ENCODE measurements at places on chromosomes 11 and 22.

- DNase-seq: peak; percentile 34
Measured at GRCh38 chr11:280706-281485, 2.7 kb downstream of the NLRP6 start.

DNA sequence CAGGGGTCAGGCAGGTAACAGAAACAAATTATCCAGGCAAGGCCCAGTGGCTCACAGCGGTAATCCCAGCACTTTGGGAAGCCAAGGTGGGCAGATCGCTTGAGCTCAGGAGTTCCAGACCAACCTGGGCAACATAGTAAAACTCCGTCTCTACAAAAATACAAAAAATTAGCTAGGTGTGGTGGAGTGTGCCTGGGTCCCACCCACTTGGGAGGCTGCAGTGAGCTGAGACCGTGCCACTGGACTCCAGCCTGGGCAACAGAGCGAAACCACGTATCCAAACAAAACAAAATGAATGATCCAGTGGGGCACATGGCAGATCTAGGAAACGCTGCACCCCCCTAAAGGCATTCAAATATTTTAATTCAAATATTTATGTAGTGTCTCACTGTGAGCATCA, 9.9 kb downstream of the NUMA1 start:
- DNase-seq: no peak

- DNase-seq: no peak
Measured at GRCh38 chr11:73155102-73155501, 13.0 kb upstream of the FCHSD2 start.

DNA sequence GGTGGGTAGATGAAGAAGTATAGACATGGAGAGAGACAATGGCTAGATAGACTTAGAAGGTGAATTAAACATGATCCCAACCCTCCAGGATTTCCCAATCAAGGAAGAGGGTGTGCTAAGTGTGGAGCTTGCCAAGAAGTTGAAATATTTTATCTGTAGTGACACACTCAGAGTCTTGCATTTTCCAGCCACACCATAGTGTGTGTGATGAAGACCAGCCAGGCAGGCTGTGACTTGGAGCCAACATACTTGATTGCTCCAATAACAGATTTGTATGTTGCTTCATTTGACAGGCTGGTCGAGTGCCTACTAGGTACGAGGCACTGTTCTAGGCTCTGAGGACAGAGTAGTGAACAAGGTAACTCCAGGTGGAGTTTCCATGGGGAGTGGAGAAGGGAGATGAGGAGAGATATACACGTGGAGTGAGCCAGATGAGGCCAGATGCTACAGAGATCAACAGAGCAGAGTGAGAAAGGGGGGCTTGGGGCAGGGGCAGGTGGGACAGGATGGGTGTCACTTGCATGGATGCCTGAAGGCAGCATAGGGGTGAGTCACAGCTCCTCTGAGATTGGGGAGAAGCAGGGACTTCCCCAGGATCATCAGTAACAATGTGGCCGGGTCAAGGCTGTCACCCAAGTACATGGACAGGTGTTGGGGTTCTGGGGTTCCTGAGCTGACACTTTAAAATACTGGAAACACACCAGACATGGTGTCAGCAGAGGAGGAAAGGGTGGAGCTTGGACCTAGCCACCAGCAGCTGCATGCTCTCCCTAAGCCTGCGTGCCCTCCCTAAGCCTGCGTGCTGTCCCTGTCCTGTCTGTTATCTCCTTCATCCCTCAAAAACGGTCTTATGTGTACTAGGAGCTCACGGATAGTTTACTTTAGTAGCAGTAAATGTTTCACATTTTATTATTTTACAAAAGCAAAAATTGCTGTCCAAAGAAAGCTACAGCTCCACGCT, 23.6 kb downstream of the PDGFB start:
- DNase-seq: no peak

- no peak for DNase-seq
Measured at GRCh38 chr22:48705917-48706605, 1121.6 kb downstream of the BRD1 start.

DNA sequence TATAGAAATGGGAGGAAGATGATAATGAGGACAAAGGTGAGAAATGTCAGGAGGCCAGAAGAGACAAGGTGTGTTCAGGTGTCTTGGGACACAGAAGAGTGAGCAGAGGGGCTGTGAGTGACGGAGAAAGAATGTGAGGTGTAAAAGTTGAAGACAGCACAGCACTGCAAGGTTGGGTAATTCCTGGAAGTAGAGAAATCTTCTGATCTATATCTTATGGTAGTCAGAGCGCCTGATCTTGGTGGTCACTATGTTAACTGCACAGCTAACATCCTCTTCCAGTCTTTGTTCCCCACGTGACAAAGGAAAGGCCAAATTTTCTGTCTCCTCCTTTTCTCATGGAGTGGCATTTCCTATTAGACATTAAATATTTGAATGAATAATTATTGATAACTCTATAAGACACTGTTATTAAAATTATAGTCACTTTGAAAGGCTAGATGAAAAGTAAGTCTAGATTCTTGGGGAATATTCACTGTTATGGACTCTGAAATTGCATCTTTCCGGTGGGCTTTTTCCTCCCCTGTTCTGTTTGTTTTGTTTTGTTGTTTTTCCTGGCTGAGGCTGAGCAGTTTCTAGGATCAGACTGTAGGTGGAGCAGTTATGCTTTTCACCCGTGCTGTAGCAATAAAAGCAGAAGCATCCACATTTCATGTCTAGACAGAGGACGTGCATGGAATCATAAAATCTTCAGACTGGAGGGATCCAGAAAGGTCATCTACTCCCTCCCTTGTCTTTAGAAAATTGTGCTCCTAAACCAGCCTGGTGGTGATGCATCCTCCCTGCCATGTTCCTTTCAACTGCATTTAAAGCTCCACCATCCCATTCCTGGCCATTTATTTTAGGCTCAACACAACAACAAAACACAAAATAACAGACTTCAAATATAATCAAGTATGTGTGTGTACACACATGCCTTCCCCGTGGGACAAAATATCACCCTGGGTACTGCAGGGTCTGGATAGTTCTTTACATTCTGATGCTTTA, 26.6 kb downstream of the SC5D start:
- peak; percentile 79 for DNase-seq

- DNase-seq: no peak
Measured at GRCh38 chr22:30695351-30695851, 727 bp downstream of the OSBP2 start.

DNA sequence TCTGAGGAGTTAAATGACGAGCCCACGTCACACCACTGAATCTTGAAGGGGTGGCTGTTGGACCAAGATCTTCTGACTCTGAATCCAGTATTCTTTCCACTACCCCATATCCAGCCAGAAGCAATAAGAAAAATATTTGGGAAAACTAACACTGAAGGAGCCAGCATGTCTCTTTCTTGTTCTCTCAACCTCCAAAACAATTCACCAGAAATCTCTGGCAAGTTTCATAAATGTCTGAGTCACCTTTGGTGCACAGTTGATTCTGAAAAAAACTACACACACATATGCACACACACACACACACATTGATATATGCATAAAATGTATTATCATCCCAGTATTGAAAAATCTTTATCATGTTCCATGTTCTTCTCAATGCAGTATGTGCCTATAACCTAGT, 104.3 kb upstream of the BLID start:
- no peak for DNase-seq

DNA sequence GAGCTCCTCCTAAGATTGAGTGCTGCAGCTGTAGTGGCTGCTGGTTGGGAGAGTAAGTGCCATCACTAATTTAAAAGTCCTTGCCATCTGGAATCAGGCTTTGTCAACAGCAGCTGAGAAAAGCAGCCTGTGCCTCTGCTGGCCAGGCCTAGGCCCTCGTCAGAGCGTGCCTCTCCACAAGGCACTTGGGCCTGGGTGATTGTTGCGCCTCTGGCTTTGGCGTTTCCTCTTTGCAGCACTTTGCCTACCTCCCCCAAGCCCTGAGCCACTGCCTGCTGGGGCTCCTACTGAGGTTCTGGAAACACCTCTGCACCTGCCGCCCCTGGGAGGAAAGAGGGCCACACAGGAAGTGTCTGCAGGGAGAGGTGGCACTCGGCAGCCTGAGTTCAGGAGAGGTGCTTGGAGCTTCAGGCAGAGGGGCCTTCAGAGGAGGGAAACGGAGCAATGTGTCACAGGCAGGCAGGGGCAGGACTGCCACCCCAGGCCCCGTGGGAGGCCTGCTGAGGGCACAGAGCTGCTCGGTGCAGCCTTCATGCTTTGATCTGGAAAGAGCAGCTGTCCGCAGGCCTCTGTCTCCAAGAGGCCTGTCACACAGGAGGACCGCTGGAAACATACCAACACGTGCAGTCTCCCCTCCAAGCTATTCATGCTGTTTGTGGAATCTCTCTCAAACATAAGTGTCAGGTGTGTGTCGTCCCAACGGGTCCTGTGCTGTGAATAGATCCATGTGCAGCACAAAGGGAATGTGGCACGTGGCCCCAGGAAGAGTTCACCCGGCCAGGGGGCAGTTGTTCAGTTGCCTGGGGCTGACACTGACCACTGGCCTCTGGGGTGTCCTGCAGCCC, 61.5 kb upstream of the EMID1 start:
- no peak for DNase-seq

DNA sequence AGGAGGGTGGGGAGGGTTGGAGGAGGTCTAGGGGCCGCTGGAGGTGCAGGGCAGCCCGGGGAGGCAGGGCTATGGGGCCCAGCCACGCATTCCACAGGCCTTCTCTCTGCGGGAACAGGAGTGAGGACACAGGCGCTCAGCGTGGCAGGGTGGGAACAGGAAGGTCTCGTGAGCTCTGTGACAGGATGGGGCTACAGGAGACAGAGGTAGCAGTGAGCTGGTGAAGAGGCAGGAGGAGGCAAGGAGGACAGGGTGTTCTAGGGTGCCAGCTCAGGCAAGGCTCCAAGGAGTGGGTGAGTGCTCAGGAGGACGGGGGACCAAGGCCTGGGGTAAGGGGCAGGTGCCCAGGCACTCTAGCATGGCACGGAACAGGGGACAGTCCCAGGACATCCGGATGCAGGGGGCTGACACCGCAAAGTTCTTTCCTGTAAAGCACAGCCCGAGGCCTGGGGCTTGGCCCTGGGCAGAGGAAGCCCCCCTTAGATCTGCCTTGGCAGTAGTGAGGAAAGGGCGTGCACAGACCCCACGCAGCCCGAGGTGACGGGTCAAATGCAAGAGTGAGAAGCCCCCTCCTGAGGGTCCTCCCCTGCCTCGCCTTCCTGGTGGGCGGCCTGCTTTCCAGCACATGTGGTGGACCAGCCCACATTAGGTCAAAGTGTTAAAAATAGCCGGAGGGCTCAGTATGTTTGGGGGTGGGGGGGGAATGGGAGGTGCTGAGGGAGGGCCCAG, 4.7 kb upstream of the NEAT1 start:
- DNase-seq: peak; percentile 82

DNA sequence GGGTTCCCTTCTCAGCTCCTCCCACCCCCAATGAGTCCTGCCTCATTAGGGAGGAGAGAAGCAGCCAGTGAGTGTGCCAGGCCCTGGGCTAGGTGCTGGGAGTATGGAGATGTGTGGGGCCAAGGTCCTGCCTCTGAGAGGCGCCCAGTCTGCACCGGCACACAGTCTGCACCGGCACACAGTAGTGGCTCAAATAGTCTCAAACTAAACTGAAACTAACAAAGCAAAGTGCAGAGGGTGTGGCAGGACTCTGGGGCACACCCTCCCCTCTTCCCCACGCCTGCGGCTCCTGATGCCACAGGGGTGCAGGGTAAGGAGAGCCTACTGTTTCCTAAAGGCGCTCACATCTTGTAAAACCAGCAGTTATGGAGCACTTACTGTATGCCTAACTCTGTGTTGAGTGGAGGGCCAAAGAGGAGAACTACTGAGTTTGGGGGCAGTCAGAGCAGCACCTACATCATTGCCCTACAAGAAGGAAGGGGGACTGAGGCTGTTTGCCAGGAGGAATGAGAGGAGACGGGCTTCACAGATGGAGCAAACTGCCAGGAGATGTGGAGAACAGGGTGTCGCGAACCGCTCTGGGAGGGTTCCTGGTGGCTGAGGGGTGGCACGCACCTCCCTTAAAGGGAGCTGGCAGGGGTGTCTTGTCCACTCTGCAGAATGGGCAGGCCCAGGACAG, 939 bp upstream of the SH3BP1 start:
- peak; percentile 41 for DNase-seq

DNA sequence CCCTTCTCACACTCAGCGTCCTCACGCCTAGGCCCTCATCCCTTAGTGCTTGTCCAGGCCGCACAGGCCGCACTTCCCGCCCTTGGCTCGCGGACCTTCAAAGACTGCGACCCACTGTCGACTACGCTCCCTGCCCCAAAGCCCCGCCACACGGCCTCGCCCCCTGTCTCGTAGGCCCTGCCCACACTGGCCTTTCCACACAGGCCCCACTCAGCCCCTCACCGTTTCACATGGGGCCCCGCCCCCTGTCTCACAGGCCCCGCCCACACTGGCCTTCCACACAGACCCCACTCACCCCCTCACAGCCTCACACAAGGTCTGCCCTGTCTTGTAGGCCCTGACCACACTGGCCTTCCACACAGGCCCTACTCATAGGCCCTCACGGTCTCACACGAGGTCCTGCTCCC, 11.0 kb downstream of the NRXN2 start:
- DNase-seq: no peak

GRCh38 chr11:30545507-30545906, 40.6 kb downstream of the MPPED2 start:
- no peak for DNase-seq

- DNase-seq: no peak
Measured at GRCh38 chr11:117837791-117838190, 13.2 kb upstream of the FXYD2 start.

- no peak for DNase-seq
Measured at GRCh38 chr11:63274776-63275175, 31.4 kb upstream of the SLC22A25 start.

DNA sequence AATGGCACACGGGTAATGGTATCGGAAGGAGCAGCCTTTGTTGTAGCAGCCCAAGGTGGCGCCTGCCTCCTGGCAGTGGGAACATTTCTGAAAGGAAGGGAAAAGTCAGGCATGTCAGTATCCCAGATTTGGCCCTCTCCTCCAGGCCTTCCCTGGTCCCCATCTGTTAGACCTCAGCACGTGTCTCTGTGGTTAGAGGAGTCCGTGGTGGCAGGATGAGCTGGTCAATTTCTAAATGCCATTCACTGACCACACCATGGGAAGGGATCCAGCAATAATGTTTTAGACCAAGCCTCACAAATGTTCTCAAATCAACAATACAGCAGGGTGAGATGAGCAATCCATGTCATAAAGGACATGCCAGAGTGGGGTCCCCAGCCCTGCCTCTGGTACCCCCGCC, 49.0 kb upstream of the CYP2D6 start:
- DNase-seq: no peak

- DNase-seq: no peak
Measured at GRCh38 chr11:110715541-110715940, 3.3 kb upstream of the ARHGAP20 start.

GRCh38 chr11:23586173-23586572, 725.9 kb upstream of the CCDC179 start:
- no peak for DNase-seq

- no peak for DNase-seq
Measured at GRCh38 chr22:46596819-46597218, 23.4 kb upstream of the GRAMD4 start.

- DNase-seq: no peak
Measured at GRCh38 chr11:37107831-37108230, 509.8 kb upstream of the RAG2 start.

GRCh38 chr11:15159085-15159484, 44.4 kb downstream of the INSC start:
- DNase-seq: no peak

GRCh38 chr11:130477586-130478203, 29.2 kb downstream of the ADAMTS15 start:
- DNase-seq: peak; percentile 12

Data from suppressor macrophage (primary cell).